Fibroblast of skin of back (primary cell): ENCODE measurements at places on chromosomes 11 and 22.

GRCh38 chr11:66505276-66505816, 5.1 kb upstream of the BBS1 start:
- DNase-seq: no peak

GRCh38 chr22:43153899-43154298, 2.5 kb downstream of the TSPO start:
- DNase-seq: no peak

- no peak for DNase-seq
Observed at GRCh38 chr11:121067453-121067852, 33.6 kb upstream of the TECTA start.

- no peak for DNase-seq
Observed at GRCh38 chr11:27437829-27438594, 34.6 kb downstream of the LGR4 start.

DNA sequence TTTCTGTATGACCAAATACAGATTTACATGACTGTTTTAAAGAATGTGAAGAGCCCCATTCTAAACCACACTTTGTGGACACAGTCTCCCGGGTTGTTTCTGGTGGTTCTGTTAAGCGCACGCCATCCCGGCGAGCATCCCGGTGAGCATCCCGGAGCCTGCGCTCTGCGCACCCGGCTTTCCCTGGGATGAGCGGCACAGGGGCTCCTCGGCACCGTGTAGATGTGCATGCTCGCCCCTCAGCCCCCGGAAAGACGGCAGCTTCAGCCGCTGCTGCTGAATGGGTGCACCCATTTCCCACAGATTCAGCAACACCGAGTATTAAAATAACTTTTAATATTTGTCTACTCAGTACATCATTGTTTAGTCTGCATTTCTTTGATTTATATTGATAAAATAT, 36.0 kb downstream of the GLB1L2 start:
- DNase-seq: no peak

DNA sequence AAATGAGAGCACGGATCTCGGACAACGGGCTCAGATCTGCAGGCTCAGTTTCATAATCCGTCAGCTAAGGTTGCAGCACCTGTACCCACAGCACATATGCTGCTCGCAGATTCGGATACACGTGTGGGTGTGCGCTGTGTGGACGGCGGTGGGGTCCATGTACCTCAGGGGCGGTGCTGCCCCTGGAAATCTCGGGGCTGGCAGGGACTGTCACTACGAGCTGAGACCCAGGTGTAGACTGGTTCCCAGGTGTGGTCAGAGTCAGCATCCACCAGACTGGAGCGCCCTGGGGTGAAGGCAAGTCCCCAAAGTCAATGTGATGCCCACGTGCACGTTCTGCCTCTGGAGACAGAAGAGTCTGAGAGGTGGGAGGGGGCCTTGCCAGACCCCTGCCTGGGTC, 989.3 kb downstream of the BRD1 start:
- DNase-seq: no peak

GRCh38 chr22:42996646-42997365, 18.1 kb downstream of the PACSIN2 start:
- DNase-seq: no peak

DNA sequence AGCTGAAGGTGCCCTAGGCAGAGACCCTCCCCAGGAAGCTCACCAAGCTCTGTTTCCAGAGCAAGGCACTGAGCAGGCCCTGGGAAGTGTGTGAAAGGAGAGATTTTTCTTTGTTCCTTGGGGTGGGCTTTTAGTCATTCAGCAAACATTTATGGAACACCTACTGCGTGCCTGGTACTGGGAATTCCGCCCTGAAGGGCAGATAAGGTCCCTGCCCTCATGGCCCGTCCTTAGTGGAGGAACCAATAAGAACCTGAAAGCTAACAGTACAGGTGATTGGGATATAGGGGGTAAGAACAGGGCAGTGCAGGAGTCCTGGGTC, 3.9 kb downstream of the TMEM134 start:
- DNase-seq: no peak

- no peak for DNase-seq
Observed at GRCh38 chr11:11148596-11148995, 204.5 kb downstream of the CSNK2A3 start.

DNA sequence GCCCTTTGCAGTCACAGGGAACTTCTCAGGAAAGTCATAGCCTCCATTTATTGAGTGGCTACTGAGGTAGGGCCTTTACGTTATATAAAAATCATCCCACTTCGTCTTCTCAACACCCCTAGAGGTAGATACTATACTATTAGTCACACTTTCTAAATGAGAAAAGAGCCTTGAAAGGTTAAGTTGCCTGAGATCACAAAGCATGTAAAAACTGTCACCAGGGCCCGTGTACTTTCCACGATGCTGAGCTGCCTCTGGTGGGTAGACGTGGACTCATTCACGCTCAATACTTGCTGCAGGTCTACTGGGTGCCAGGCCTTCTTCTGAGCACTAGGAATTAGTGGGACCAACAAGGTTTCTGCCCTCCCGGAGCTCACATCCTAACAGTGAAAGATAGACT, 16.3 kb downstream of the CHRDL2 start:
- no peak for DNase-seq

- no peak for DNase-seq
Observed at GRCh38 chr22:29824677-29825076, 13.4 kb downstream of the ASCC2 start.
